ENCODE measurements at places on chromosomes 11 and 22.

DNA sequence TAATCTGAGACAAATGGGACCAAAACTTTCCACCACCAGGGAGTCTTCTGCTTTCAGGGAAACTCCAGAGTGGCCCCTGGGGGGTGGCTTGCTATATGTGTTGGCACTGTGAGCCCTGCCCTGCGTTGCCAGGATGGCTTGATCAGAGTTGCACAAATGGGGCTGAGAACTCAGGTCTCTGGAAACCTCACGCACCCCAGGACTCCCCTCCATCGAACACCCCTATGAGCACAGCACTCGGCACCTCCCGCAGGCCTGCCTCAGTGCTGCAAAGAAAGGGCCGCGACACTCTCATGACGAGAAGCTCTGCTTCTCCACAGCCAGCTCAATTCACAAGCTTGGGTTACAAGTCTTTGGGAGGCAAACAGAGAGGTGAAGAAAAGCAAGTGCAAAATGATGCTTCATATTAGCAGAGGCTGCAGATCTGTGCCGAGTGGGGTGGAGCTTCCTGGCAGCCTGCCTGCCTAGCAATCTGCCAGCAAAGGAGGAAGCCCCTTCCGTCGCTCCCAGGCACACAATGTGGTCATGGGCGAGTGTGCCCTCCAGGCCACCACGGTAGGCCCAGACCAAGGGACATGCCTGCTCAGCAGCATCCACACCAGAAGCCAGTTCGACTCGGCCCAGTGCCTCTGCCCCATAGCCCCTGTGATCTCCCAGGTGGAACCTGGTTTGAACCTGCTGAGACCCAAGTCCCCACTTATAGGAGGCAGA is 55.7 kb downstream of the MYH9 start:
- DNase-seq, result peak; percentile 72

DNA sequence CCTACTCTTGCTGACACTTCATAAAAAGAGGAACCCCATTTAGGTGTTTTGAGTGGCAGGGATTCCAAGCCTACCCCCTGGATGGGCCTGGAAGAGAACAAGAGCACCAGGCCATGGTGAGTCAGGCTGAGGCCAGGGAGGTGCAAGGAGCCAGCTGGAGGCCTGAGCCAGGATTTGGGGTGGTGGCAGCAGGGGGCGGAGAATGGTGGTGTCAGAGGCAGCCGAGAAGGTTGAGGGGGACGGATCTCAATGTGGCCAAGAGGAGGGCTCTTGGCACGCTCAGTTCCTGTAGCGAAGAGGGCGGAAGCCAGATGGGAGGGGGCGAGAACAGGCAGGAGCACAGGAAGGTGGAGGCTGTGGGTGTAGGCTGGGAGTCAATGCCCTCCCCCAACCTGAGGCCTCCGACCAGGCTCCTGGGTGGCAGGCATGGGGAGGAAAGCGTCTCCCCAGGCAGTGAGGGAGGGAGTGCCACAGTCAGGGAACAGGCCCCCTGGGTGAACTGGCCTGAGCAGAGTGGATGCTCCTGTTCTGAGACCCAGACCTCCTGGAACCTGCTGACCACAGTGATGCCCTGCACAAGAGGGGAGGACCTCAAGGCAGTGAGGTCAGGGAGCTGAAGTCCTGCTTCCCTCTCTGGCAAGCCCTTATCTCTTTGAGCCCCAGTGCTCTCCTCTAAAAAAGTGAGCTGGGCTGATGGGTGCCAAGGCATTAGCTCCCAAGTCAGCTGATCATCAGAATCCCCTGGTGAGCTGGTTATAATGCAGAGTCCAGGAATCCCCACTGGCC is 13.9 kb downstream of the RTN4RL2 start:
- no peak for DNase-seq

- no peak for DNase-seq
Measured at GRCh38 chr22:36594569-36594968, 65.6 kb upstream of the EIF3D start.

- DNase-seq, result no peak
Measured at GRCh38 chr11:6315811-6316425, 4.4 kb downstream of the CAVIN3 start.

DNA sequence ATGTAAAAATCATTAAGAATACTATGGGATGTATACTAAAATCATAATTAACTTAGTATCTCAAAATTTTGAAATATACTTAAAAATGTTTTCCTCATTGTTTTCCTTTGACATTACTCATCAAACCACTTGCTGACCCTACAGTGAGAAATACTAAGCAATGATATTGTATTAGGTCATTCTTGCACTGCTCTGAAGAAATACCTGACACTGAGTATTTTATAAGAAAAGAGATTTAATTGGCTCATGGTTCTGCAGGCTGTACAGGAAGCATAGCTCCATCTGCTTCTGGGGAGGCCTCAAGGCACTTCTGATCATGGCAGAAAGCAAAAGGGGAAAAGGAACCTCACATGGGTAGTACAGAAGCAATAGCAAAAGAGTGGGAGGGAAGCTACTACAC is 950.9 kb upstream of the CHORDC1 start:
- DNase-seq, result peak; percentile 28

DNA sequence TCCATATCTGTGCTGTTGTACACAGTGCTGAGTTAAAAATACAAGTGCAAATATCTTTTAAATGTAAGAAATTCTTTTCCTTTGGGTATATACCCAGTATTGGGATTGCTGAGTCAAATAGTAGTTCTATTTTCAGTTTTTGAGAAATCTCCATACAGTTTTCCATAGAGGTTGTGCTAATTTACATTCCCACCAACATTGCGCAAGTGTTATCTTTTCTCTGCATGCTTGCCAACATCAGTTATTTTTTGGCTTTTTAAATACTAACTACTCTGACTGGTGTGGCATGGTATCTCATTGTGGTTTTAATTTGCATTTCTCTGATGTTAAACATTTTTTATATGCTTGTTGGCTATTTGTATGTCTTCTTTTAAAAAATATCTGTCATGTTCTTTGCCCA is 6.5 kb downstream of the OR52E8 start:
- DNase-seq, result no peak

GRCh38 chr11:101008961-101009689 is 120.5 kb downstream of the PGR start:
- DNase-seq, result no peak

DNA sequence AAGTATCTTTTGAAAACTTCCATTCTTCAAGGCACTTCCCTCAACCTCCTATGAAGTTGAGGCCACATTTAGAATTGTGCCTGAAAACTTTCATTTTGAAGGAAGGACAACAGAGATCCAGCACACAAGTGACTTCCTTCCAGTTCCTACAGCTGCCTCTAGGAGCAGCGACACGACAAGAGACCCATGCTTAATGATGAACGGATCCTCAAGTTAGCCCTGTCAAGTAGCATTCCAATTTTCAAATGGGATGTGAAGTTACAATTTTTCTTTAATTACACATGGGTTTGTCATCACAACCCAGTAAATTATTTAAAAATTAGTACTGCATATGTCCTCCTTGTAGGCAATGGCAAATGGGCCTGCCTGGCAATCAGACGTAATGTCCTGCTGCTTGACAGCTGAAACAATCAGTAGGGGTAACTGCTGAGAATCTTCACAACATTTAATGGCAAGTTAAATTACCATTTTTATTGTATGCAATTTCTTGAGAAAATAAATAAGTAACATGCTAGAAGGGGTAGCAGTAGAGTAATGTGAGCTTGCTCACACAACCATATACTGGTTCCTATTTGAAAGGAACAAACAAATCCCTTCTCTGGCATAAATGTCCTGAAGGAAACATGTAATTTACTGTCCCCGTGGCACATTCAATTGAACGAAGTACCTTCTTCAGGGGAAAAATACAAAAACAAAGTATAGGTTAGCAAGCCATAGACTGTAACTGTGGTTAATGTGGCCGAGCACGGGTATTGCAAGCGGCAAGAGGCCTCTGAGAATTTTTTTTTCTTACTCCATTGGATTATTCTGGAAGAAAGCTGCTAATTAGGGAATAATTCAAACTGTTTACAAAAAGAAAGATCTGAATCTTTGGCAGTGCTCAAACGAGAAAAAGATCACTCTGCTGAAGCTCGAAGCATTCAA is 288.3 kb downstream of the CADM1 start:
- DNase-seq, result no peak

DNA sequence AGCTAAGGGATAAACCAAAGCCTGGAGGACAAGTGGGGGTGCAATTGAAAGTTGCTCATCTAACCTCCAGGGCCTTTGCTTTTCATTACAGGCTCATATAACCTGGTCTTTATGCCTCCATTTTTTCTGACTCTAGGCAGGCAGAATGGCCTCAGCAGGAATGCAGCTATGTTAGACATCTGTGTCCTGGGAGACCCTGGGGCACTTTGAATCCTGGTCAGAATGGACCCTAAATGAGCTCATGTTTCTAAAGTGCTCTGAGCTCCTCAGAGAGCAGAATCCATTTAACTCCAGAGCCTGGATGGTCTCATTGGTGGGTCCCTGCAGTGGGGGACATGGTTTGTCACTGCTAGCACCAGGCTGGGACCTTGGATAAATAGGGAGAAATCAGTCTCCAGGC is 177.3 kb downstream of the KIRREL3 start:
- no peak for DNase-seq

- no peak for DNase-seq
Measured at GRCh38 chr11:67031791-67032561, 9.0 kb downstream of the SYT12 start.

- no peak for DNase-seq
Measured at GRCh38 chr22:30552719-30553118, 6.2 kb upstream of the SEC14L6 start.

DNA sequence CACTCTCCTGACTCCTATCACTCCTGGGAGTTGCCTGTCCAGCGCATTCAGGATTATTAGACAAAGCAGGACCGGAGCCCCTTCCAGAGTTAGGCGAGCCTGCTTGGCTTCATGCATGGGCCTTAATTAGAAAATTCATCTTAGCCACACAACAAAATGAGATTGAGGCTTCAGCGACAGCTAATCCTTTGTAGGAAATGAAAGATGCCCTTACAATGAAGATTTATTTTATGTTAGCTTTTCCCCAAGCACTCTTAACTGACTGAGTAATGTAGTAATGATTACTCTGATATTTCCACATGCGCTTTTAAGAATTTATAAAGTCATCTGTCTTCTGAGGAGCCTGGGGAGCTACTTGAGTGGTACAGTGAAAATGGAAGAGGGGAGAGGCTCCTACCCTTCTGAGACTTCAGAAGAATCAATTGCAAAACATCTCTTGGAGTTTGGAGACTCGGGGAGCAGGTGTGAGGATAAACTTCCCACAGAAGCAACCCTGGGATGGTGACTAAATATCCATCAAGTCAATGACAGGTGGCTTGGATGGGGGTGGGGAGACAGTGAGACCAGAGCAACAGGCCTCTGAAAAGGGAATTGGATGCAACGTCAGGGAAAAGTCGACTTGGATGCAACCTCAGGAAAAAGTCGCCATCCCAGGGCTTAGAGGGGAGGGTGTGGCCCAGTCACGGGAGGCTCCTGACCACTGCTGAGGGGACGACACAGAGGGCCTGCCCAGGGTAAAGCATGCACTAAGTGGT is 434.5 kb upstream of the B3GAT1 start:
- DNase-seq, result no peak

DNA sequence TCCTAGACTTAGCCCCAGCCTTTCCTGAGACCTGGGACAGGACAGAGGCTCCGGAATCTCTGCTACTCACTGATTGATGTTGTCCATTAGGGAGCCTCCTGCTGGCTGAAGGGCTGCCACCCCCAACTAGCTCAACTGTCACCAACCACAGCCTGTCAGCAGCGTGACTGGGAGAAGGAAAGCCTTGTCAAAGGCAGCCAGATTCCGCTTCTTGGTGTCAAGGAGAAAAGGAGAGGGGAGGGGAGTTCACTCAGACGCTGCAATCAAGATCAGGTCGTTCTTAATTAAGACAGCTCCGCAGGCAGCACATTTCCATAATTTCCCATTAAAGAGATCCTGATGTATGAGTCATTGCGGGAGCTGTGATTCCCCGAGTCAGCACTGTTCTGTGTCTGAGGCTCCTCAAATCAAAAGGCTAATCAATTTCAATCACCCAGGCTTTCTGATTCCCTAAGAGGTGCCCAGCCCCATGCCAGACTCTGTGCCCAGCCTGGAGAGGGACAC is 152.8 kb upstream of the ZBED5 start:
- DNase-seq, result no peak

GRCh38 chr11:45157247-45158209 is 11.1 kb downstream of the PRDM11 start:
- no peak for DNase-seq

DNA sequence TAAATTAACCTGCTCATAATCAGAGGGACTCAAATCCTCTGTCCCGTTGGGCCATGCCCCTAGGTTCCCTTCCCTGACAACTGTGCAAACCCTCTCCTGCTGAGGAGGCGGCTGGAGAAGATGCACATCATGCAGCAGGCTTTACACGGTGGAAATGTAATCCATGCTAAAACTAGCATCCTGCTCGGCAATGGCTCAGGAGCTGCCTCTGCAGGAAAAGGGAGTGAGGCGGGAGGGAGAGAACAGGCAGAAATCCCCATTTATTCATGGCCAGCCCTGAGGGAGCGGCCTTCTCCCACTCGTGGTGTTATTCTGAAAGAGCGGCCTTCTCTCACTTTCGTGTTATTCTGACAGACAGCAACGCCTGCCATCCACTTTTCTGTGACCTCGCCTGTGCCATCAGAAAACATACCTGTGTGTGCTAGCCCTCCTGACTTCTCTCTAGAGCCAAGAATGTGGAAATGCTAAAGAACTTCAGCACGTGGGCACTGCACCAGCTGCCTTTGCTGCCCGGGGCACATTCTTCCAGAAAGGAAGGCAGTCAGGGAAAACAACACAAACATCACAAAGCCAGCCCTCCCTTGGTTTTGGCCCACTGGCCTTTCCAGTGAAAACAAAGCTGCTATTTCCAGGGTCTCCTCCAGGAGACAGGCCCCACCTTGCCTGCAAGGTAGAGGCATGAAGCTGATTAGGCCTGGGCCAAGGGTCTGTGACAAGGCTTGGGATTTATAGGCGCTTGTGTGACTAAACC is 62.9 kb upstream of the BID start:
- DNase-seq, result no peak

DNA sequence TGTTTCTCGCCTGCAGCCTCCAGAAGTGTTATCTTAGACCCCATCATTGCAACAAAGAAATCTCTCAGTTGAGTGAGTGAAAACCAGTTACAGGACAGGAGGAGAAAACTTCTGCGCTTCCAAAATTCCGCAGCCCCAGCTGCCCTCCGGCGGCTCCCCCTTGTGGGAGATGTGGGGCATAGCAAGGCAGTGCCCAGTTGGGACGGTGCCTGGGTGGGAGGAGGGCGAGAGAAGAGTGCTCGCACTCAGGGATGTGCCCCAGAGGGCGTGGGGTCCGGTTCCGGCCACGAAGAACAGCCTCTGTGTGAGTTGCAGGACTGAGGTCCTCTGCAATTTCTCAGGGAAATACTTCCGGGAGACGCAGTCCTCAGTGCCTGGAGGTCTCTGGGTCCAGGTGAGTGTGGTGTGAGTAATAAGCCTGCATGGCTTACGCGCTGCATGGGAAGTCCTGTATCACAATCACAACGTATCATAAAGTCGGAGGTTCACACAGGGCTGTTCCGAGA is 87.0 kb upstream of the BLID start:
- DNase-seq, result no peak
